Neural progenitor cell (in vitro differentiated cells): ENCODE measurements at places on chromosomes 3 and 15. TPM values are rescaled to one million over a fixed set of nuclear protein-coding genes. Genes with fewer than 3 reads are reported as not detected.

DNA sequence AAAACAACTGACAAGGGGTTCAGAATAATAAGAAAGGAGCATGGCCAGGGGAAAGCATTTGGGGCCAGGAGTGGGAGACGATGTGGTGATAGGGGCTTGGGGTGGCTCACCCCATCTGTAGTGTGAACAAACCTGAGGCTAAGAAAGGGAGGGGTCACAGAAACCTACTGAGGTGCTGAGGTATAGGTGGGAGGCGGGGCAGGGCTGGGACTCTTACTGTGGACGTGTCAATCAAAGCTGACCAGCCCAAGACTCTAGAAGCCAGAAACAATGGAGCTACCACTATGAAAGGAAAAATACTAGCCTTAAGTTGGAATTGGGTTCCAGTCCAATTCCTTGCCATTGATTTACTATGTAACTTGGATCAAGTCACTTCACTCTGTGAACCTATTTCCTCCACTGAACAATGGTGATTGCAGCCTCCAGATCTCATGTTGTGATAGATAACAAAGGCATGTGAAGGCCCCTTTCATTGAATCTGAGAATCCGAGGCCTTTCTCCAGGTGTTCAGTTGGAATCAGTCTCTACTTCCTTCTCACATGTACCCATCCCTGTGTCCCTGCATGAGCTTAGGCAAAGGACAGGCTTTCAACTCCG lies 260.9 kb upstream of the HES1 start:
- DNase-seq = peak; percentile 41

DNA sequence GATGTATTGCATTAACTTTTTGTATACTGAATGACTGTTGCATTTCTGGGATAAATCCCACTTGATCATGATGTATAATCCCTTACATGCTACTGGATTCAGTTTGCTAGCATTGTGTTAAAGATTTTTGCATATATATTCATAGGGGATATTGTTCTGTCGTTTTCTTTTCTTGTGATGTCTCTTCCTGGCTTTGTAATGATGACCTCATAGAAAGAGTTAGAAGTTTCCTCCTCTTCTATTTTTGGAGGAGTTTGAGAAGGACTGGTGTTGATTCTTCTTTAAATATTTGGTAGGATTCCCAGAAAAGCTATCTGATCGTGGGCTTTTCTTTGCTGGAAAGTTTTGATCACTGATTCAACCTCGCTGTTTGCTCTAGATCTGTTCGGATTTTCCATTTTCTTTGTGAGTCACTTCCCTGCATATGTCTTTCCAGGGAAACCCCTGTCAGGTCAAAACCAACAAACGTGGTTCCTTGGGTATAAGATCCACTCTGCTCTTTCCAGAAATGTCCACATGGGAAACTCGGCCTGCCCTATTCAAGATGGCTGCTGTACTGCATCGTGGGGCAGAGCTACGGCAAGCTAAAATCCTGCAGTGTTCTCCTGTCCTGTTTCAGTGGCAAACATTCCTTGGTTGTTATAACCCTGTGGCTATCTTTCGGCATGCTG lies 120.4 kb downstream of the GABRG3 start:
- no peak for DNase-seq

DNA sequence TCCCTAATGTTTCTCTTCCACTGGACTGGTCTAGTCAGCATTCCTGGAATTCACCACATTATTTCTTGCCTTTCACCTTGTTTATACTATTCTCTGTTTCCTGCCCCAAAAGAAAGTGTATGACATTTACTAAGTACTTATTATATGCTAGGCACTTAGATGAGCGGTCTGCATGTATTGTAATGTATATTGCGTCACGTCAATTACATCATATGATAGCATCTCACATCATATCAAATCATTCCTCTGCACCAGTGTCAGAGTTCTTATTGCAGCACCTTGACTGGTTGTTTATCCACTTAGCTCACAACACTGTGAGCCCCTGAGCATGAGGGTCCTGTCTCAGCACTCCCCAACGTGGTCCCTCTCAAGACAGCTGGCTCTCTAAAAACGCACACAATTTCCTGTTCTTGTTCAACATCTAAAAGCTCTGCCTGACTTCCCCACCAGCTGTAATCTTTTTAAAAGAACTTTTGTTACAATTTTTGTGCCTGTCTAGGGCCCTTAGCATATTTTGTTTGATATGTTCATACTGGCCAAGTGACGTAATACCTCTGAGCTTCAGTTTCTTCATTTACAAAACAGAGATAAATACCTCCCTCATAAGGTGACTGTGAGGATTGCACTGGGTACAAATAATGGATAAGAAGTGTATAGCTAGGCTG lies 58.8 kb downstream of the ARHGAP31 start:
- DNase-seq = no peak

- DNase-seq = peak; percentile 72
These were observed 253.6 kb downstream of the MAGI1 start for GRCh38 chr3:65785065-65785645.

GRCh38 chr15:89874926-89875564 lies 18.7 kb downstream of the AP3S2 start:
- DNase-seq = peak; percentile 87

GRCh38 chr3:157692468-157692867 lies 189.3 kb upstream of the VEPH1 start:
- DNase-seq = no peak

DNA sequence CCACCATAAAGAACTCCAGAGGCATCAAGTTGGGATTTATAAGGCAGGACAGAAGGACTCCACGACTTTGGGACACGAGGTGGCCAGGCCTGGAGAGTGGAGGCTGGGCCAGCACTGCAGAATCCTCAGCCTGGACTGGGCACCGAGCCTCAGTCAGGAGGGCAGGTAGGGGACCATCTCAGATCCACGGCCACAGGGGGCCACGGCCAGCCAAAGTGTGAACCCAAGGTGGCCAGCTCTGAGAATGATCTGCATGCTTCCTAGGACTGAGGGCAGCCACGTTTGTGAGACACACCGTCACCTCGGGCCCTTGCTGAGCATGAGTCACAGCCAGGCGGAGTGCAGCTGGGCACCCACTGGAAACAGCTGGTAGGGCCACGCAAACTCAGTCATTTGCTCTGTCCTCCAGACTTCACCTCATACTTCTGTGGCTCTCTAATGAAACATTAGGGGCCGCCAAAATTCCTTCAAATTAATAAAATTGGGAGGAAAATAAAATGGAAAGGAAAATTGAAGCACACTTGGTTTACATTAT lies 65.8 kb downstream of the CTNNB1 start:
- no peak for DNase-seq

GRCh38 chr15:34014556-34014955 lies 24.4 kb downstream of the AVEN start:
- no peak for DNase-seq

GRCh38 chr3:69784954-69785514 lies 45.8 kb downstream of the MITF start:
- no peak for DNase-seq

DNA sequence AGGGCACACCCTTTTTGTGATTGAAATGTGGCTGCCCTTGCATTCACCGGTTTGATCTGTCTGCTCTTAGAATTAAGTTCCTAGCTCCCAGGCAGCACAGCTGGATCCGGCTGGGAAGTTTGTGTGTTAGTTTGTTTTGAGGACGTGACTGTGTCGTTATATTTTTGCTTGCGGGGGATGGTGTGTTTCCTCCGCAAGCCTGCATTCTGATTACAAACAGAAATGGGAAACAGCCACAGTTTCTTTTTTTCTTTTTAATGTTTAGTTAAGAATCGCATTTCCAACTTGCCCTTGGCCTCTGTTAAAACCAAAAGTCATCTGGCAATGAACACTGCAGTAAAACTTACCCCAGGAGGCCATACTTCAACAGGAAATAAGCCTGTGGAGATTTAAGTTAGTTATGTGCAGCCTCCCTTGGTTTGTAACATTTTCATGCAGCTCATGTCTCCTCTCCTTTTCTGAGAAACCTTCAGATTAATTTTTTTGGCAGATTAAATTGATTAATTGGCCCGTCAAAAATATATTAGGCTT lies 888 bp downstream of the TMOD3 start:
- DNase-seq = no peak

GRCh38 chr15:59274126-59274970 lies 67.7 kb downstream of the LDHAL6B start:
- no peak for DNase-seq

GRCh38 chr3:138007898-138008297 lies 2.1 kb upstream of the CLDN18 start:
- no peak for DNase-seq

DNA sequence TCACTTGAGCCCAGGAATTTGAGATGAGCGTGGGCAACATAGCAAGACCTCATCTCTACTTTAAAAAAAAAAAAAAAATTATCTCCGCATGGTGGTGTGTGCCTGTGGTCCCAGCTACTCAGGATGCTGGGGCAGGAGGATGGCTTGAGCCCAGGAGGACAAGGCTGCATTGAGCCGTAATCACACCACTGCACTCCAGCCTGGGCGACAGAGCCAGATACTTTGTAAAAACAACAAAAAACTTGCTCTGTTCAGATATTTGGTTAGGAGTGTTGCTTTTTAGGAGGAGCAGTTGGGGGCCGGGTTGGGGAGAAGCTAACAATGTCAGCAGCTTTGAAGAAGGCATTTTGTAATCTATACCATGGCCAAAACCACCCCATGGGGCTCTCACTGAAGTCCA lies 4.1 kb downstream of the GCNT3 start:
- no peak for DNase-seq

DNA sequence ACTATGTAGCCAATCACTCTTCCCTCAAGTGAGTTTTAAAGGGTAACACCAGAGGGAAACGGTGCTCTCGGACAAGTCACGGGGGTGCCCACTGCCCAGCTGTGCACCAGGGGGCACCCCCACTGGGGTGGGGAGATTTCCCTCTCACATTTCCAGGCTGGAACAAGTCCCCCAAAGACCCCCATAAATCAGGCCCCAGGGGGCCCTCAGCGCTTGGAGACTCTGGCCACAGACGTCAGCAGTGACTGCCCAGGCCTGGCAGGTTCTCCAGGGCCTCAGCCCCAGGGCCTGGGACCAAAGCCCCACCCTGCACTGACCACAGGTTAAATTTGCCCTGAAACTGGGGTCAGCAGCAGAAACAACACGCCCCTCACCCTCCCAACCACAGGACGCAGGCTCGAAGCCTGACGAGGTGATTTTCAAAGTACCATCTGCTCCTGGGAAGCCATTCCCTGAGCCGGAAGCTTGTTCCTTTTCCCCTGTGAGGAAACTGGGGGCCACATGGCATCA lies 17.0 kb downstream of the XXYLT1 start:
- DNase-seq = no peak

IL17RD gene
- total RNA-seq = 26.1 and 33.6 TPM in 2 replicates

LEO1 gene
- total RNA-seq = 26.6 and 43.9 TPM in 2 replicates

EPB42 gene
- total RNA-seq = not detected in 2 replicates

SMCO1 gene
- total RNA-seq = not detected in 2 replicates

PSTPIP1 gene
- 0.19 and 0.77 TPM in 2 replicates for total RNA-seq

DNASE1L3 gene
- not detected in 2 replicates for total RNA-seq

C2CD4B gene
- total RNA-seq = 0.43 TPM in 1 of 2 replicates, not detected in the other

PLCH1 gene
- 28.8 and 32.0 TPM in 2 replicates for total RNA-seq

TRMT10C gene
- total RNA-seq = 48.2 and 85.9 TPM in 2 replicates

SEC62 gene
- total RNA-seq = 22.0 and 34.8 TPM in 2 replicates
